ENCODE measurements at places on chromosomes 12 and 14.

GRCh38 chr12:7705846-7706245 is 5.4 kb upstream of the DPPA3 start:
- no peak for DNase-seq

GRCh38 chr14:37901978-37902377 is 305.7 kb upstream of the SSTR1 start:
- DNase-seq = peak; percentile 84

DNA sequence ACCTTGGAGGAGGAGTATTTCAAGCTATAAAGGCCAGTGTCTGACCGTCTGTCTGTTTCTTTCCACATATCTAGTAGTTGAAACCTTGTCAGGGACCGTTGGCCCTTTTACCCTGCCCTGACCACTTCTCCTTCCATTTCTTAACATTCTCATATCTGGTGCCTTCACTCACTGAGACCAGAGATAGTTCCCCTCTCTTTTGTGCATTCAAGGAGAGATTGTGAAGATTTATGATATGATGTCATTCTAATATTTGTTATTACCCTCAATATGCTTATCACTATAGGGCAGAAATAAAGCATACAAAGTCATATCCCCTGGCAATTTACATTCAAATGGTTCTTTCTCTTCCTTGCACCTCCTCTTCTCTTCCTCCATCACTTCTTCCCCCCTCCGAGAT is 83.3 kb downstream of the PLXNC1 start:
- DNase-seq = no peak

GRCh38 chr12:95703986-95704385 is 86.6 kb downstream of the NTN4 start:
- no peak for DNase-seq

Measured in fibroblast of skin of abdomen (primary cell).